ENCODE measurements at places on chromosomes 12 and 14. TPM values are rescaled to one million over a fixed set of nuclear protein-coding genes. Genes with fewer than 3 reads are reported as not detected.
A peak's percentile ranks its signal among the peaks of the same experiment; 100 is the strongest.

Gene TMEM119
- 1.2 TPM for total RNA-seq

Gene KRT78
- not detected for total RNA-seq

Gene LRRC10
- total RNA-seq, result 36.9 TPM

Gene CLEC2D
- 1.5 TPM for total RNA-seq

Gene EML5
- total RNA-seq, result 0.20 TPM

Gene RABGGTA
- 18.8 TPM for total RNA-seq

Gene LGR5
- 0.12 TPM for total RNA-seq

Gene ITGA5
- 41.6 TPM for total RNA-seq

Gene OGFOD2
- 12.0 TPM for total RNA-seq

Gene HHIPL1
- total RNA-seq, result 1.1 TPM

DNA sequence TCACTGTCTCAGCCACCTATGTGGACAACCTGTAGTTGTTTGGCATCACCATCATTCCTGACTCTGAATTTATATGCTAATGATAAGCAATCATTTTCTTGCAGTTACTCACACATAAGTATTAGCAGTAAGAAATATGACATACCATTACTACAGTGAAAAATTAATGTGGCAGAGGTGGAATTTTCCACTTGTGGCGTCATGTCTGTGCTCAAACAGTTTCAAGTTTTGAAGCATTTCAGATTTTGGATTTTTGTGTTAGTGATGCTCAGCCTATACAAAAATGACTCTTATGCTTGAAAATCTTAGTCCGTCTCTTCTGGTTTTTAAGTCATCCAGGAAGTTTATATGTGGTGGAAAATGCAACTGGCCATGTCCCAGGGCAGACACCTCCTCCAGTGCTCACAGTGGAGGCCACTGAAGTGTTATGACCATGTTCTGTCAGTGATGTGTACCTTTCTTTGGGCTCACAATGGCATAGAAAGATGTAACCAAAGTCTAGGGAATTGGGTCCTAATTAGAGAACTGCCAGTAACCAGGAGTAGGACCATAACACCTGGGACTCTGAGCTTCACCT lies 220.6 kb downstream of the SYT1 start:
- DNase-seq, result no peak
- no peak overlapping the region for H3K4me3 ChIP-seq
- no peak overlapping the region for H3K27ac ChIP-seq

DNA sequence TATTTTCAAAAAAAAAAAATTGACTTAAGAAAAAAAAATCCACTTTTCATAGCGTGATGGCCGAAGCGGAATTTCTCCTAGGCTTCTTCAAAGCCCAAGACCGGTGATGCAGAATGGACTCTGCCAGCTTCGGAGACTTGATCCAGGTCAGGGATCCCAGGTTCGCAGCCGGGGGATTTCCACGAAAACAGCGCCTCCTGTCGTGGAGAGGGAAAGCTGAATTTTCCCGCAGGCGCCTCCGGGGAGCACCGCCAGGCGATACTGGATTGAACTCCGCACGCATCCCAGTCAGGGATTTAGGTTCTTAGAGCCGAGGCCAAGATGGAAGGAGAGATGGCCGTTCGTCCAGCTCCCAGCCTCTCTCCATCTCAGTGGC lies 2.1 kb downstream of the TTC6 start:
- peaks cover 94% of the 10 kb centered on the region for H3K27me3 ChIP-seq
- H3K27ac ChIP-seq, result no peak overlapping the region
- H3K4me1 ChIP-seq, result peaks cover 5% of the 10 kb centered on the region
- no peaks in the 10 kb centered on the region for H3K36me3 ChIP-seq

GRCh38 chr12:131684015-131684725 lies 26.7 kb upstream of the SFSWAP start:
- no peaks in the 10 kb centered on the region for H3K36me3 ChIP-seq
- no peaks in the 10 kb centered on the region for H3K27me3 ChIP-seq
- no peak for DNase-seq
- H3K4me3 ChIP-seq, result no peak overlapping the region
- no peak overlapping the region for H3K27ac ChIP-seq

DNA sequence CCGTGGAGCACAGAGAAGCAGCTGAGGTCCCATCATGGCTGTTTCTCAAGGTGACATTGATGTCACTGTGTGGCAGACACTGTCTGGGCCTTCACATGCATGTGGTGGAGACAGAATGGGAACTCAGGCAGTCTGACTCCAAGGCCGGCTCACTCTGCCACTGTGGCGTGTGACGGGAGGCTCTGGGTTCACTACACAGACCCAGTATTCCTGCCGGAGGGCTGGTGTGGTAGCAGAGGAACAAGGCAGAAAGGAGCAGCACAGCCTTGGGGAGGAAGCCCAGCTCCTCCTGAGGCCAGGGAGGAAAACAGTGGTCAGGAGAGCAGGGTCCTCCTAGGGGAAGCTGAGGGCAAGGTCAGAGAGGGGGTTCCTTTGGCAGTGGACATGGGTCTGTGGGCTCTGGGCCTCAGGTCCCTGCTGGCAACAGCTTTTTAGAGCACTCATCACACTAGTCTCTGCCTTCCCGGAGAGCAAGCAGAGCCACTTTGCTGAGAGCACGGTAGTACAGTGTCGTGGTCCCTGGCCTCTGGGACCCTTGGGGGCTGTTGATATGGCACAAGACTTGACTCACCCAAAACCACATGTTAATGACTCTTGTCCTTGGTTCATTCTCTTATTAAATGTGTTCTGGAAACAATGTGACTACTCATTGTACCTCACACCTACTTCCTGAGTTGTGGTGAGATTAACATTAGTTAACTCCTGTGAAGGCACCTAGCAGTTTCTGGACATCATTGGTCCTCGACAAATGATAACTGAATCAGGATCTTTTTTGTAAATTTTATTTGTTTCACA lies 21.3 kb downstream of the DCAF4 start:
- no peak for DNase-seq
- no peak overlapping the region for H3K27ac ChIP-seq
- H3K4me1 ChIP-seq, result no peaks in the 10 kb centered on the region
- no peaks in the 10 kb centered on the region for H3K36me3 ChIP-seq

- no peaks in the 10 kb centered on the region for H3K27me3 ChIP-seq
- no peaks in the 10 kb centered on the region for H3K4me1 ChIP-seq
- no peak overlapping the region for H3K27ac ChIP-seq
- no peak for DNase-seq
- H3K4me3 ChIP-seq, result no peak overlapping the region
- H3K36me3 ChIP-seq, result no peaks in the 10 kb centered on the region
Observed at GRCh38 chr12:69150796-69151127, 88.6 kb upstream of the CPSF6 start.

DNA sequence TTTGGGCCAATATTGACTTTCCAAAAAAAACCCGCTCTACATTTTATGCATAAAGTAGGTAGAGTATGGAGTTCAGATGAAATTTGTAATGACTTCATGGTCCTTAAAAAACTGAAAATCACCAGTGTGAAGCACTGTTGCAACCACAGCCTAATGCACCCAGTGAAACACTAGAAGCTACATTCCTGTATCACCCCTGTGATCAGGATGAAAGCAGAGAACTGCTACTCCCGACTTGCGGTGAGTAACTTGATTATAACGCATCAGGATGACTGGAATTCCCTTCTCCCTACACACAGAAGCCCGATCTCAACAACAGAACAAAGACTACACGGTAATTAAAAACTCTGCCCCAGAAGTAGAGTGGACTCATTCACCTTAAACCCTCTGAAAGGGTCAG lies 33.8 kb downstream of the SPTB start:
- no peak overlapping the region for H3K27ac ChIP-seq
- no peak for DNase-seq
- no peak overlapping the region for H3K4me3 ChIP-seq
- H3K4me1 ChIP-seq, result peaks cover 53% of the 10 kb centered on the region
- H3K36me3 ChIP-seq, result no peaks in the 10 kb centered on the region

- H3K4me3 ChIP-seq, result no peak overlapping the region
- H3K4me1 ChIP-seq, result peaks cover 11% of the 10 kb centered on the region
- no peaks in the 10 kb centered on the region for H3K36me3 ChIP-seq
- H3K27me3 ChIP-seq, result peaks cover 3% of the 10 kb centered on the region
- no peak for DNase-seq
- H3K27ac ChIP-seq, result no peak overlapping the region
Observed at GRCh38 chr12:5168148-5168547, 124.5 kb downstream of the KCNA5 start.

- no peaks in the 10 kb centered on the region for H3K4me1 ChIP-seq
- DNase-seq, result no peak
- no peaks in the 10 kb centered on the region for H3K27me3 ChIP-seq
Observed at GRCh38 chr14:50619569-50620141, 48.5 kb downstream of the SAV1 start.

DNA sequence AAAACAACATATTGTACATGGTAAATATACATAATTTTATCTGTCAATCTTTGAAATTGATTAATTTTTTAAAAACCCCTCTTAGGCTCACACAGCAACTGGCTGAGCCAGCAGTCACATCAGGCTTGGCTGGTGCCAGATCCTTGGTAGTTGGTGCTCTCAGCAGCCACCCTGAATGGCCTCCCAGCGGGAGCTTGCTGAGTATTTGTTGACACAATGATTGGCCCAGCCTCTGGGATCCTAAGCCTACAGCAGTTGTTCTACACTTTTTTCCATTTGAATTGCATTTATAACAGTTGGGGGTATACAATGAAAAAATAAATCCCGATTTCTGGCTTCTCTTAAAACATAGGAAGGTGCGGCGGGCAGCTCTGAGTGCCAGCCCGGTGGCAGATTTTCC lies 11.1 kb downstream of the PRKAB1 start:
- H3K27ac ChIP-seq, result no peak overlapping the region
- peaks cover 82% of the 10 kb centered on the region for H3K36me3 ChIP-seq
- H3K27me3 ChIP-seq, result no peaks in the 10 kb centered on the region
- DNase-seq, result no peak

GRCh38 chr14:52049721-52050588 lies 18.9 kb downstream of the NID2 start:
- DNase-seq, result no peak
- H3K4me3 ChIP-seq, result no peak overlapping the region

- H3K4me3 ChIP-seq, result no peak overlapping the region
- no peak for DNase-seq
- peaks cover 5% of the 10 kb centered on the region for H3K4me1 ChIP-seq
- no peaks in the 10 kb centered on the region for H3K36me3 ChIP-seq
Observed at GRCh38 chr14:35786856-35787255, 22.2 kb downstream of the RALGAPA1 start.

- H3K4me1 ChIP-seq, result peaks cover 76% of the 10 kb centered on the region
- no peak for DNase-seq
- H3K27ac ChIP-seq, result peak overlapping the region; percentile 99
- no peaks in the 10 kb centered on the region for H3K27me3 ChIP-seq
Observed at GRCh38 chr14:77043177-77043983, 14.9 kb upstream of the IRF2BPL start.

DNA sequence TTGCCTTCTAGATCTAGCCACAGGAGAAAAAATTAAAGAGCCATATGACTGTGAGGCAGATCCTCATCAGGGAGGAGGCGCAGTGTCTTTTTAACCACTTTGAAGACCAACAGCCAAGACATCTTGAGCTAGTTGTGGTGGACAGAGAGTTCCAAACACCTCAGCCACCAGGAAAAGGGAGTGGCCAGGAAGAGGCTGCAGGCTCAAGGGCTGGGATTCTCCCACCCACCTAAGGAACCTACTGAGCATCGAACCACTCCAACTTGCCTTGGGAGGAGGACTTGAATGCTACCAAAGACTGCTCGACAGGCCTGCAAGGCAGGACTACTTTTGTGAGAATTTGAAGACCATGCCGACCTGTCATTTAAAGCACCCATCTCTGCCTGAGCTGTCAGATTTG lies 14.5 kb upstream of the MDM2 start:
- DNase-seq, result no peak
- no peaks in the 10 kb centered on the region for H3K4me1 ChIP-seq
- H3K36me3 ChIP-seq, result no peaks in the 10 kb centered on the region
- no peaks in the 10 kb centered on the region for H3K27me3 ChIP-seq

GRCh38 chr14:33349871-33350270 lies 411.2 kb downstream of the NPAS3 start:
- no peak overlapping the region for H3K27ac ChIP-seq
- no peak for DNase-seq
- H3K27me3 ChIP-seq, result no peaks in the 10 kb centered on the region

- no peaks in the 10 kb centered on the region for H3K4me1 ChIP-seq
- H3K27ac ChIP-seq, result no peak overlapping the region
- peaks cover 59% of the 10 kb centered on the region for H3K36me3 ChIP-seq
- no peak for DNase-seq
Observed at GRCh38 chr12:31289441-31289840, 36.5 kb downstream of the SINHCAF start.

GRCh38 chr12:70327541-70327940 lies 38.5 kb upstream of the KCNMB4 start:
- H3K27ac ChIP-seq, result no peak overlapping the region
- no peaks in the 10 kb centered on the region for H3K4me1 ChIP-seq
- DNase-seq, result no peak
- no peak overlapping the region for H3K4me3 ChIP-seq
- H3K36me3 ChIP-seq, result no peaks in the 10 kb centered on the region
- H3K27me3 ChIP-seq, result no peaks in the 10 kb centered on the region

DNA sequence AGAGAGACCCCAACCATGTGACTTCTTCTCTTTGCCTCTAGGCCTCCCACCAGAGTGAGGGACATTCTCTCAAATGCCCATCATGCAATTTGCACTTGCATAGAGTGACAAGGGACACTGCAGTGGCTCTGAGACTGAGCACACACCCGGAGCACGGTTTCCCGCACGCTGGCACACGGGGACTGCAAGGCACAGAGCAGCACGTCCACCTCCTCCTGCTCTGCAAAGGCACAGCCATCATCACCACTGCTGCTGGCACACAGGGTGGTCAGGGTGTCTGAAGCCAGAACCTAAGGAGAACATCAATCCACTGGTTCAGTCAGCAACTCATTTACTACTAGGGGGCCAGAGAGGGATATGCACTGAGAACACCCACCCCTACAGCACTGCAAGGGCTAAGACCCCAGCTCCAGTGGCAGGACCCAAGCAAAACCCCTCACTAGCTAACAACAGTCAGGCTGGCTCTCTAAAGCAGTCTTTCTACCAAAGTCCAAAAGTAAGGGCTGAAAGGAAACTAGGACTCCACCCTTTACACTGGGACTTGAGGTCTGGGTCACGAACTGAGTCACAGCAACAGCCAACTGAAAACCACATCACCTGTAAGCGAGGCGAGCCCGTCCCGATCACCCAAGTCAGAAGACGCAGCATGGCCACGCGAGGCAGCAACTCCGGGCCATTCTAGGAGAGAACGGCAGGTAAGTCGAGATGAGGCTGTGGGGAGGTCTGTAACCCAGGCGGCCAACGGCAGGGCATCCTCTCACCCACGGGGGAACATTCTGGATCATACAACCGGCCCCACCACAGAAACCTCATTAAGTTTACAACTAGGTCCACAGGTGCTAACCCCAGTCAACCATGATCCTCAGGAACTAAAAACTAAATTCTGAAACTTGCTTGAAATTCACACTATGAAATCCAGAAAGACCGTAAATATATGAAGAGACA lies 37.9 kb downstream of the GCN1 start:
- no peak overlapping the region for H3K4me3 ChIP-seq
- H3K27me3 ChIP-seq, result no peaks in the 10 kb centered on the region
- no peak for DNase-seq
- H3K36me3 ChIP-seq, result peaks cover 53% of the 10 kb centered on the region
- no peak overlapping the region for H3K27ac ChIP-seq

GRCh38 chr12:47773858-47774580 lies 981 bp downstream of the SLC48A1 start:
- no peak for DNase-seq
- H3K36me3 ChIP-seq, result no peaks in the 10 kb centered on the region
- H3K4me1 ChIP-seq, result peaks cover 61% of the 10 kb centered on the region
- peak overlapping the region; percentile 81 for H3K27ac ChIP-seq
- no peaks in the 10 kb centered on the region for H3K27me3 ChIP-seq
- H3K4me3 ChIP-seq, result peak overlapping the region; percentile 75
